Activated CD8-positive, alpha-beta memory T cell treated with anti-CD3 and anti-CD28 coated beads for 1 hour (primary cell): ENCODE measurements at places on chromosomes 12 and 14.

- no peak for DNase-seq
These were observed 260.1 kb downstream of the C12orf75 start for GRCh38 chr12:105590571-105590970.

DNA sequence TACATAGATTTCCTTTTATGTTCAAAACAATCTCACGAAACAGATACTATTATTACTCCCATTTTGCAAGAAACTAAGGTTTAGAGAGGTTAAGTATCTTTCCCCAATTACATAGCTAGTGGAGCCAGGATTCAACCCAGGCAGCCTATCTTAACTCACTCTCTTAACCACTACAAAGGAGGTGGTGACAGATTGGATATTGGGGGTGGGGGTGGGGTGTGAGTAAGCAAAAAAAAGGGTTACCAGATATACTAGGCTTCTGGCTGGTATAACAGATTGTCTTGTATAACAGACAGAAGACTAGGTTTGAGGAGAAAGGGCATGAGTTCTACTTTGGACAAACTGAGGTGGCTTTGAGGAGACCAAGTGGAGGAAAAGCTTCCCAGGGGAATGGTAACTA, 2.1 kb downstream of the GMFB start:
- DNase-seq, result no peak

DNA sequence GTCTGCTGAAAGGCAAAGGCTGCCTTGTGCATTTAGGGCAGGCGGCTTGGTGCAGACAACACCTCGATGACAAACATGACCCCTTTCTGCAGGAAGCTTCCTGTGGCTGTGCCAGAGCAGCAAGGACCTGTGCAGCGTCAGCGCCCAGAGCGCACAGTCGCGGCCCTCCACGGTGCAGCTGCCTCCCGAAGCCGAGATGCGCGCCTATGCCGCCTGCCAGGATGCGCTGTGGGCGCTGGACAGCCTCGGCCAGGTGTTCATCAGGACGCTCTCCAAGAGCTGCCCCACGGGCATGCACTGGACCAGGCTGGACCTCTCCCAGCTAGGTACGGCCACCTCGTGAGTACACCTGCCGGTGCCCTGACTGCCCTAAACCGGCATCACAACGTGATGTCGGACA, 57.3 kb downstream of the ANKRD9 start:
- no peak for DNase-seq

- no peak for DNase-seq
These were observed 8.0 kb downstream of the TMEM119 start for GRCh38 chr12:108589840-108590229.

DNA sequence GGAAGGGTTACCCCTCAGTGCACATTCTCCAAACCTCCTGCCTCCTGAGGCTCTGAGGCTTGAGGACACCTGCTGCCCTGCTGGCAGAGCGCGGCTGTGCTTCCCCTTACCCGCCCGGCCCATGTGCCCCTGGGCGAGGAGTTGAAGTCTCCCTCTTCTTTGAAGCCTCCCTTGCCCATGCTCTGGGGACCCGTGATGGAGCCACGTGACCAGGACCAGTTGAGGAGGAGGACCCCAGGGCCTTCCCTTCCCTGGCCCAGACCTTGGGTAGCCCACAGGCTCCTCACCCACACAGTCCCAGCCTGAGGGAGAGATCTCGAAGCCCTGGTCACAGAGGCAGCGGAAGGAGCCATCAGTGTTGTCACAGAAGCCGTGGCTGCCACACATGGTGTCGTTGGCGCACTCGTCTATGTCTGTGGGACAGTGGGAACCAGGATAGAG, 12.9 kb downstream of the ISCA2 start:
- no peak for DNase-seq

DNA sequence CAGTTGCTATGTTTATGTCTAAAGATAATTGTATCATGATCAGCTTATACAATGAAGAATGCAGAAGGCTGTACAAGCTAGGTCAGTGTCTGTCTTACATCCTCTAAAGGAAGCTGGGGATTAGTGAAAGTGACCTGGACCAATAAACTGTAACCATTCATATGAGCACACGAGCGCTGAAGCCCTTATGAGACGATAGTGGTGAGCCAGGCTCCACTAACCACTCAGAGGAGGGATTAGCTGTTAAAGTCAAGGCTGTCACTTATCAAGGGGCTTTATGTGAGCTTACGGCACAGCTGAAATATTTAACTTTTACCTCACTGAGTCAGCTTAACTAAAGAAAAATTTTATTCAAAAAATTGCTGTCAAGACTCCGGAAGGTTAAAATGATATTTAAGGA, 30.3 kb downstream of the NDUFA12 start:
- DNase-seq, result no peak

GRCh38 chr14:69696204-69696527, 70.8 kb upstream of the SRSF5 start:
- no peak for DNase-seq

- DNase-seq, result no peak
These were observed 2.7 kb upstream of the INHBE start for GRCh38 chr12:57452181-57452936.

DNA sequence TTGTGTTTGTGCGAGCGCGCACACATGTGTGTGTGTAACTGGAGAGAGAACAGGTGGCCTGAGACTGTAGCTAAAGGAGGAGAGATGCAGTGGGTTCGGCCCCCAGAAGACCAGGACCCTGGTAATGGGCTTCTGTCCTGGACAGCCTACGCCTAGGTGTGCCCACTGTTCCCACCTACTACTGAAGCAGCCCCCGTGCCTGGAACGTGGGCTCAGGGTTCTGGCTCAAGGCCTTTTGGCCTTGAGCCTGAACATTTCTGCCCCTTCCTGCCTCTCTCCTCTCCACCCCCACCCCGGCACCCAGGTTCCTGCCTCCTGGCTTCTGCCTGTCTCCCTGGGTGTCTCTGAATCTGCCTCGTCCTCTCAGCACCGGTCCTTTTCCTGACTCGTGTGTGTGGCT, 1.5 kb upstream of the NXPH4 start:
- DNase-seq, result no peak
